NCI-H146 (cell line): ENCODE measurements at places on chromosomes 1 and 21.

DNA sequence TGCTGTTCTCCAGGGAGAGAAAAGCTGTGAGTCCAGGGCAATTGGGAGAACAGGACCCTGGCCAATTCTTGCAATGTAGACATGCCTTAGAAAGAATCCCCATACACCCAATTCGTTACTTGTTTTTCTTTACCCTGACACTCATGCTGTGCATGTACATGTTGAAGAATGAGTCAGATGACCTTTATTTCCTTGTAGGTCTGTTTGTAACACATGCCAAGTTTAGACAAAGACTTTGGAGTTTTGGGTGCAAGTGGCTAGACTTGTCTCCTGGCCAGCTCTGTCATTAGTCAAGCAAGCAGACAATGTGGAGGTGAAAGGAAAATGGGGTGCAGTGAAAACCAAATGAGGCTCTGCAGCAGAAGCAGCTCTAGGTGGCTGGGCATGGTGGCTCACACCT lies 38.1 kb downstream of the GNPAT start:
- no peak for DNase-seq

DNA sequence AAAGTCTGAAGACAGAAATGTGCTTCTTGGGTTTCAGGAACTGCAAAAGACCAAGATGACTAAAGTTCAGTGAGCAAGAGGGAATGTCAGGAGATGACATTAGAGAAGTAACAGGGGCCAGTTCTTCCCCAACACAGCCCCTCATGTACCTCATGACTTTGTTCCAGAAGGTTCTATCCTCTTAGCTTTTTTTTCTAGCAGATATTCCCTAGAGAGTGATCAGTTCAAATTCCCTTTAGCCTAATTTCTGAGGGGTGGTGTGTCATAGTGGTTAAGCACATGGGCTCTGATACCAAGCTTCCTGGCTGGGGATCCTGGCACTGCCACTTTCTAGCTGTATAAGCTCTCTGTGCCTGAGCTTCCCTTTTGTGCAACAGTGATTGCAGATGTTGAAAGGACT lies 108.0 kb downstream of the LBR start:
- DNase-seq, result no peak

- no peak for DNase-seq
These were observed 86.8 kb upstream of the RGS4 start for GRCh38 chr1:162982364-162982763.

DNA sequence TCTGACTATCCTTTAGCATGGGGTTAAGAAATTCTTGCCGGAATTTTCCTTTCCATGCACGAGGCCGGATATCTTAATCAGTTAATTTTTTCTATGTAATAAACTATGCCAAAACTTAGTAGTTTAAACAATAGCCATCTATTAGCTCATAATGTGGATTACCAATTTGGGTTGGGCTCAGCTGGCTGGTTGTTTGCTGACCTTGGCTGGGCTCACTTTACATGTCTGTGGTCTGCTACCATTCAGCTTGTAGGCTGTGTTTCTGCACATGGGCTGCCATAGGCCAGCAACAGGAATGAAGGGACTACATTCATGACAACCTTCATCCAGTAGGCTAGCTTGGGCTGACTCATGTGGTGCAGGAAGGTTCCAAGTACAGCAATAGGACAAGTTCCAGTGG lies 56.0 kb upstream of the NTPCR start:
- no peak for DNase-seq

DNA sequence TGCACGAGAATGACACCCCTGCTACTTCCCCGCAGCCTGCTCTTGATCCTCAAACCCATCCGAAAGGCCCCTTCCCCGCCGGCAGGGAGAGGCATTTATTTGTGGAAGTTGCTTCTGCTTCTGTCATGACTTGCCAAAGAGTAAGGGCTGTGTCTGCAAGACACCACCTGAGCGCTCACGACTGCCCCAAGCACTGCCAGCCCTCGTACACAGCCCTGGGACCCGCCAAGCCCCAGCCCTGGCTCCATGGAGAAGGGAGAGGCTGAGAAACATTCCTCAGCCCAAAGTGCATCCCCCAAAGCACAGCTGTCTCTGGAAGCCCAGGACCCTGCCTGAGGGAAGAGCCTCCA lies 6.3 kb upstream of the TPRG1L start:
- no peak for DNase-seq

- no peak for DNase-seq
These were observed 25.6 kb upstream of the VAV3 start for GRCh38 chr1:107990606-107991005.

DNA sequence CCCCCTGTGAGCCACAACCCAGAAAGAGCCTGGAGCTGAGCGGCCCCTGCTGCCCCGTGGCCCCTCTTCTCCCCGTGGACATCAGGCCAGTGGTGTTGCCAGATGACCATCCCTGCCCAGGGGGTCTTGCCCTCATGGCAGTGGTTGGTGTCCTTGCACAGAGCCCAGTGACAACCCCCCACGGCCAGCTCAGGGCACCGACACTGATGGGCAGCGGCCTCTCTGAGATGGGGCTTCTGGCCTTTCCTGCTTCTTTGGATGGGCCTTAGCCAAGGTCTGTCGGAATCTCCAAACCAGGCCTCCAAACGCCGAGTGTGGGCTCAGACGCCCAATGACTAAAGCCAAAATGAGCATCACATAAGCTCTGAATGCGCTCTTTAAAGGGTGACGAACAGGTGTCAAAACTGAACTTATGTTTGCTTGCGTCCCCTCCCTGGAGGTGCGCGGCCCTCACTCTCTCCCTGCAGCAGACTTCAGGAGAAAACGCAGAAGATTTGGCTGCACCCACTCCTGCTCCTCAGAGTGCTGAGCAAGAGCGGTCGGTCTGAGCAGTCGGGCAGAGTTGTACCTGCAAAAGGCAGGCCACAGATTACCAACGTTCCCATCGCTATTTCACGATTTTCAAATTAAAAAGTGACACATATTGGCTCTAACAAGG lies 41.9 kb downstream of the UBE2G2 start:
- DNase-seq, result no peak
